ENCODE measurements at places on chromosomes 1 and 21.

DNA sequence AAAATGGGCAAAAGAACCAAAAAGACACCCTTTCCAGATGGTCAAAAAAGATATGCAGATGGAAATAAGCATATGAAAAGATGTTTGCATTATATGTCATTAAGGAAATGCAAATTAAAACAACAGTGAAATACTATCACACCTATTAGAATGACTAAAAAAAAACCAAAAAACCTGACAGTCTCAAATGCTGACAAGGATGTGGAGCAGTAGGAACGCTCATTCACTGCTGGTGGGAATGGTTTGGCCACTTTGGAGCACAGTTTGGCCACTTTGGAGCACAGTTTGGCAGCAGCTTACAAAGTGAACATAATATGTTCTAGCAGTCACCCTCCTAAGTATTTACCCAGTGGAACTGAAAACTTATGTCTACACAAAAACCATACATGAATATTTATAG, 105.0 kb upstream of the ARTN start:
- DNase-seq, result no peak

DNA sequence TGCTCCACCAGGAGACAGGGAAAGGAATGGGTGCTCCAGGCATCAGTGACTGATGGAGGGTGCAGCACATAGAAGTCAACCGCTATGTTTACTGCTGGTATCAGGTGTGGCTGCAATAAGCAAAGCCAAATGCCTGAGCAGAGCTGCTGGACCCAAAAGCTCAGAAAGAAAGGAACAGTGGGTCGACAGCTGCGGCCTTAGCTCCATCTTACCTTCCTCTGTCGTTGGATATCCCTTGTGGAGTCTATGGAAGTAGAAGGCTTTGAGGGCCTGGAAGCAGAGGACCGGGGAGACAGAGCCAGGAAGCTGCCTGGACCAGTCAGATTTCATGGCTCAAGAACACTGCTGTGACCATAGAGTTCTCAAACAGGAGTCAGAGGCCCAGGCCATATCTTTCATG, 45.3 kb downstream of the RIMS3 start:
- DNase-seq, result no peak

- DNase-seq, result no peak
Measured at GRCh38 chr1:18676332-18676781, 45.7 kb downstream of the PAX7 start.

- DNase-seq, result no peak
Measured at GRCh38 chr1:54869173-54869851, 17.7 kb downstream of the DHCR24 start.

GRCh38 chr1:195773931-195774330, 834.3 kb downstream of the KCNT2 start:
- DNase-seq, result no peak

DNA sequence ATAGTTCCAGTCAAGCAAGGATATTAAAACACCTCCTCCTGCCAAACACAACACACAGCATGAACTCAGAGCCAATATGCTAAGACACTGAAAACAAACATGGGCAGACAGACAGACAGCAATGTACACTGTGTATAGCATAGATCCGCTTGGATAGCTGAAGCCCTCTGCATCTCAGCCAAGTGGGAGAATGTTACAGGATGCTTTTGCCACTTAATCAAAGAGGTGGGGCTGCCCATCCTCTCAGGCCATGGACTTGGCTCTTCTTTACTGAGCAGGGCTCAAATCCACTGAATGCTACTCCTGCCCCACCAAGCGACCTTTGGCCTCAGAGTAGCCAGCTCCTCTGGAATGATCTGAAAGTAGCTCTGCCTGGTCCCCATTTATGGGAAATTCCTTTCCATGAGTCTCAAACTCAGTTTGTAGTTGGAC, 64.7 kb upstream of the NGF start:
- no peak for DNase-seq

All from dorsolateral prefrontal cortex (tissue), 122 donors.